Cerebellar cortex (tissue), 1 donor: ENCODE measurements at places on chromosomes 4 and X.

DNA sequence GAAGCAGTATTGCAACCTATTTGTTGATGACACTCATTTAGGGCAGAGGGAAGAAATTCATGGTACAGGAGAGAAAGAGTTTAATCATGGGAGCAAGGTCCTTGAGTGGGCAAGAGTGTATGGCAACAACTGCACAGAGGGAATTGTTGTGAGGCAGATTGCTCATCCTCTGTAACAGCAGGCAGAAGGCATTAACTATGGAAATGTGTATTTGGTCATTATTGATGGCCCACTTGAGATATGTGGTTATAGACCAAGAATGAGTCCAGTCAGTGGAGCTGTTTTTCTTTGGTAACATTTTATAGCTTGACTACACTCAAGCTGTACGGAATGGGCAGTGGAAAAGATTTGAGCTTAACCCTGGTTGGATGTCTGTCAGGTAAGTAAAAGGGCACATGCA is 15.9 kb downstream of the PLRG1 start:
- DNase-seq: no peak

DNA sequence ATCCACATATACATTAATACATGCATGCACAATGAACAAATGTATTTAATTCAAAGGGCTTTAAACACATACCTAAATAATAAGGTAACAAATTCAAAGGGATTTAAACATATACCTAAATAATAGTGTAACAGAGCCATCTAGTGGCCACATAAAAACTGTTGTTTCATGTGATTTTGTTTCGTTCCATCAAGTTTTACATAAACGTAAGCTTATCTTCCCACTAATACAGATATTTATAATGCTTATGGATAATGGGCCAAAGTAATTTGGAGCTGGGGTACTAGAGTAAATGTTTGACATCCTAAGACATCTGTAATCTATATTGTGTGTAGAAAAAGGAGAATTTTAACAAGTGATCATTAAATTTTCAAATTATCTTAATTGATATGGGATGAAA is 82.3 kb downstream of the PRSS12 start:
- peak; percentile 76 for DNase-seq

DNA sequence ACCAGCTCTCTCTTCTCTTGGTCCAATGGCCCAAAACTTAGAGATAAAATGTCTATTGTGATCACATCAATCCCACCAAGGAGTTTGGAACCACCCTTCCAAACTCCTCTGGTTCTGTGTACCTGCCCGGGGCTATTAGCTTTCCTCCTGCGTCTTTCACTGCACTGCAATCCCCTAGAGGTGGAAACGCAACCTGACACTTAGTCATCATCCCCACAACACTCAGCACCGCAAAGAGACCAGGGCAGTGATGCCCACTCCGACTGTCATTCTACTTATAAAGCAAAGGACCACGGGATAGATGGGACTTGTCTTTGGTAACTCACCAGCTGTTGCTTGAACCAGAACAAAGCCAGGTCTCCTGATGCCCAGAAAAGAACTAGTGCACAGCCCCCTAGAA is 22.0 kb downstream of the AFAP1 start:
- DNase-seq: no peak

DNA sequence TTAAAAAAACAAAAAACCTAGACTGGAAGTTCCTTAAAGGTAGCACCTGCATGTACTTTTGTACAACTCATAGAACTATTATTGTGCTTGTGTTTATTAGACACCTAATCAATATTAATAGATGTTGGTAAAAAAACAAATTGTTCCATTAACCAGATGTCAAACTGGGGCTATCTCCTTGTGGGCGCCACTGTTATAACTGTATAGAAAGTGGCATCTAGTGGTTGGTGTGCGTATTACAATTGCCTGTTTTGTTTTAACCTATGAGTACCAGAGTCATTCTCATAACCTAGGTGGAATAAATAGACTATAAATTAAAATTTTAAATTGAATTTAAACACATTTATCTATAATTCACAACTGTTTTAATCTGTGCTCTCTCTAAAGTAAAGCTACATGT is 97.4 kb downstream of the COL4A5 start:
- peak; percentile 0 for DNase-seq

DNA sequence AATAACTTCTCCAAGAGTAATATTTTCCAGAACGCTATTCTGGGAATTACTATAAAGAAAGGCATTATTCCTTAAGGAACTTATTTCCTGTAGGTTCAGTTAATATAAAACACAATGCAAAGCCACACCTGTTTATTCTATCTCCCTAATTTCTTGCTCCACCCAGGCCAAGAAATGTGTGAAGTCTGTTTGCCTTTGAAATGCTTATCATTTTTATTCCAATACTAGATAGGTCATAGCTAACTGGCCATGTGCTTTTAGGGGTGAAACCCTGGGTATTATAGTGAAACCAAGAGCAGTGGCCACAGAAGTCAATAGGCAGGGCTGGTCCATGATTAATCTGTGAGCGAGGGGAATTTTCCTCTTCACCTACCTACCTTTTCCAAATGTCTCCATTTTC is 14.8 kb downstream of the CXCL3 start:
- DNase-seq: no peak

- no peak for DNase-seq
These were observed 173.5 kb upstream of the FMR1 start for GRCh38 chrX:147738265-147738664.

GRCh38 chrX:20011608-20012007 is 20.7 kb upstream of the BCLAF3 start:
- no peak for DNase-seq

DNA sequence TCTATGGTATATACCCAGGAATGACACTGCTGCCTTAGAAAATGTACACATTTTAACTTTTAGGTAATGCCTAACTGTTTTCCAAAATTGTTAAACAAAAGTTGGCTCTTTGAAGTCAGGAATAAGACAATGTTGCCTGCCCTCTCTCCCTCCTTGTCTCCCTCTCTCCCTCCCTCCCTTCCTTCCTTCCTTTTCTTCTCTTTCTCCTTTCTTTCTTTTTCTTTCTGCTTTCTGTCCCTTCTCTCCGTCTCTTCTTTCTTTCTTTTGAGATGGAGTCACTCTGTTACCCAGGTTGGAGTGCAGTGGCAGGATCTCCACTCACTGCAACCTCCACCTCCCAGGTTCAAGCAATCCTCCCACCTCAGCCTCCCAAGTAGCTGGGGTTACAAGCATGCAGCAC is 4.6 kb upstream of the TMA16 start:
- no peak for DNase-seq

- DNase-seq: no peak
These were observed 46.9 kb upstream of the MSANTD1 start for GRCh38 chr4:3201718-3202702.

GRCh38 chrX:9995855-9996339 is 28.7 kb downstream of the CLDN34 start:
- DNase-seq: peak; percentile 81

- DNase-seq: peak; percentile 83
These were observed 53.3 kb downstream of the RGS12 start for GRCh38 chr4:3346146-3346545.

DNA sequence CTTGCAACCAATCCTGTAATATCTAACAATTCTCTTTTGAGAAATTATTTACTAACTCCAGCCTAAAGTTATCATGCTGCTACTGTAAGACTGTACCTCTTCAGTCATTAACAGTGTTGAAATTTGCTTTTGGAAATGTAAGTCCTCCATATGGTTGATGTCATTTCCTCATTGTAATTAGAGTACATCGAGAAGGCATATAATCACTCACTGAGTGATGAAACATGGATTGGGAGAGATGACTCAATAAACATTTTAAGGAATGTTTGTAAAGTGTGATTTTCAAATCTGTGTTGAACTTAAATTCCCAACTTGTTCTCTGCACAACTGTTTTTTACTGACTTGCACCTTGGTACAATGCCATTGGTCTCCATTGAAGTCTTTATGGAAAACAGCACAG is 61.2 kb downstream of the HMGB2 start:
- no peak for DNase-seq
